Testis (tissue), 5 donors: ENCODE measurements at places on chromosomes 2 and 18.

DNA sequence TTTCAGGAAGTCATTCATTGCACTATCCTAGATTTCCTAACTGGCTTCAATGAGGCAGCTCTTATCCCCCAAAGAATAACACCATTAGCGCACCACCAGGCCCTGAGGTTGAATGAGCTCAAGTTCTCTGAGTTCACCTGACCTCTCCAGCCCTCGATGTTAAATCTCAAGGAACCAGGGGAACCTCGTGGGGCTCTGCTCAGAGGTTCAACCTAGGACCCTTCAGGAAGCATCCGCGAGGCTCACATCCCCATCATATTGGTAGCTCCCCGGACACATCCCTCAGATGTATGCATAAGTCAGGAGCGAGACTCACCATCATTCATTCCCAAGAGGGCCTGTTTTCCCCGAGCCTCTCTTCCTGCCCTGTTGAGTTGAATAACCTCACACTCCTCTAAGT, 145.6 kb upstream of the KLHL29 start:
- no peak for DNase-seq

DNA sequence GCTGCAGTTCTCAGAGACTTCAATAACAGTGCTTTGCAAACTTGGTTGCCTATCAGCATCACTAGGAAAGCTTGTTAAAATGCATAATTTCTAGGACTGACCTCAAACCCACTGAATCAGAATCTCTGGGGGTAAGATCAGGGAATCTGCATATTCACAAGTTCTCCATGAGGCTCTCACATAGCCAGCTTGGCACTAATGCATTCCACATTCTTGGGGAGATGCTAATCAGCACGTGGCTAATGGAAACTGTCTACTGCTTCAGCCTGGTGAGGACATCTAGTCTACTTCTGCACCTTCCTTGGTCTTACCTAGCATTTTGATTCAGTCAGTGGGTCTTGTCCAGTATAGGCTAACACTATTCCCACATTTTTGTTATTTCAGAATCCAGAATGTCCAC, 56.3 kb downstream of the RBKS start:
- DNase-seq = no peak

DNA sequence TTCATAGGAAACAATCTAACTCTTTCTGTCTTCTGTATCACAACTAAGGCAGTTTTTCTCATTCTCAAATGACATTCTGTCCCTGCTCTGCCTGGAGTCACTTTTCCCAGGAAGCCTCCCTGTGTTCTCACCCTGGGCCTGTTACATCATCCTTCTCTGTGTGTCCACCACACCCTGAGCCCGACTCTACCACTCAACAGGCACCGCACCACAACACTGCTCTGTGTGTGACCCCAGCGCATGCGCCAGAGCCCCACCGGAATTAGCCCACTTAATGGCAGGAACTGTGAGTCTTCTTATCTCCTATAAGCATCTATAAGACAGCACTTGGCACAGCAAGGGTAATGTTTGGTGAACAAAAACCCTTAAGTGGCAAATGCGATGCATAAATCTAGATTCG, 32.3 kb downstream of the TGFBRAP1 start:
- no peak for DNase-seq

GRCh38 chr2:241432824-241433448, 75.4 kb downstream of the STK25 start:
- no peak for DNase-seq

- DNase-seq = no peak
These were observed 108.2 kb downstream of the ZNF516 start for GRCh38 chr18:76386886-76387285.

GRCh38 chr2:132470746-132471145, 54.1 kb downstream of the GPR39 start:
- no peak for DNase-seq

DNA sequence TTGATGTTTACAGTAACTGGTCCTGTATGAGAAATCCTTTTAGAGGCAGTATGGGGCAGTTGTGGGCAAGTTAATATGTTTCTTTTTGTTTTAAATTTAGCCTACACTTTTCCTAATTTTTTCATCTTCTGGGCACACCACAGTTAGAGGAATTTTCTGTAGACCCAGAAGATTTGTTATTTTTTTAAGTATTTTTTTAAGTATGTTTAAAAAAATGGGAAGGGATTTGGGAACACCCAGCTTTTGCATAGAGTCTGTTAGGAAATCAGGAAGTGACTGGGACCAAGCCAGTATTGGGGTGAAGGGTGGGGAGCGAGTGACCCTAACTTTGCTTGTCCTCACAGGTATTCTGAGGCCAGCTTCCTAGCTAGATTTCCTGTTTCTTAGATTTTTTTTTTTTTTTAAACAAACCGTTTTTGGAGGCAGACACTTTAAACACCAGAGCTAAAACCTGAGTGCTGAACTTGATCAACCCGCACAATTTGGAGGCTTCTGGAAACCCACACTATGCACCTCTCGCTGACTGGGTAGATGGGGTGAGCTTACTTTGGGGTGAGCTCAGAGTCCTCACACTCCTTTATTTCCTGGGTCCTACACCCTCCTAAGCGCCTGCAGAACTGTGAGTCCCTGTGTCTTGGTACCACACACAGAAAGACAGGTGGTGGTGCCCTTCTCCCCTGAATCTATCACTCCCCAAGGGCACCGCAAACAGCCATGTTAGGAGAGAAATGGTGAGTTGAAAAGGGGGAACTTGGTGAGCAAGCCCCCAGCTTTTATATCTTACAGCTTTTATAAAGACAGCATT, 5.2 kb downstream of the GATA6 start:
- DNase-seq = peak; percentile 67

DNA sequence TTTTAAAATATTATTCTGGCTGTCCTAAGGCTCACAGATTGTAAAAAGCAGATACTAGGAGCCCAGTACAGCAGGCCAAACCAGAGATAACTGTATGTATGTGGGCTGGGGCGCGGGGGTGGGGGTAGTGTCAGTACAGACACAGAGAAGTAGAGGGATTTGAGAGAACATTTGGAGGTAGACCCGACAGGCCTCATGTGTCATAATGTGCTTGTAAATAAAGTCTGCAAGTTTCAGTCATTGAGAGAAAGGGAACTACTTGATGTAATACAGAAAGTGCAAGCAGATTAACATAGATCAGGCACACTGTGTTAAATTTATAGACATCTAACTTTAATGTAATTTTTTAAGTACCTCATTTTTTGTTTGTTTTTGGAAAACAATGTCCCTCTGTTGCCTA, 7.4 kb upstream of the POLI start:
- no peak for DNase-seq

DNA sequence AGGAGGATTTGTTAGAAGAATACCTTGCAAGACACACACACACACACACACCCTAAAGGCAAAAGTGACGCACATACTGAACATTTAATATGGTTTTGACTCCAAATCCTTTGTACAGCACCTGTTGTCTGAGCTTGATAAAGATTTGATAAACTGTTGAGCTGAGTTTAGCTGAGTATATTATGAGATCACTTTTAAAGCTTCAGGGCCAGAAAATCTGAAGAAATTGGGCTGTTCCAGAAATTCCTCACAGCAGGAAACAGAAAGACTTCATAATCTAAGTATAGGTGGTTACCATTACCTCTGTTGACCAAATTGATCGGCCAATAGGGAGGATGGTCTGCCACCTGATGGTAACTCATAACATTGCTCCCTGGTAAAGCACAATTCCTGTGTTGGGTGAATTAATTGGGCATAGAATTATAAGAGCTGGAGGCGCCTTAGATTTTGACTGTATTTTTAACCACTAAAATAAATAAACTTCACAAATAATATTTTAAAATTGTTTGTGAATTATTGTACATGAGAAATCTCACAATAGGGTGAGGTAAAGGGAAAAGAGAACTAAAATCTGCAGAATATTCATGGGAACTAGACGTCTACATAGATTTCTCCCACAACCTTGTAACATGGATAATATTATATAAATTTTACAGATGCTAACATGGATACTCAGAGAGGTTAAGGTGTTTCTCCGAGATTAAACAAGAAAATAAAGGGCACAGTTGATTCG, 21.8 kb upstream of the RPIA start:
- DNase-seq = no peak

- no peak for DNase-seq
These were observed 24.8 kb downstream of the SANBR start for GRCh38 chr2:61090386-61090921.

DNA sequence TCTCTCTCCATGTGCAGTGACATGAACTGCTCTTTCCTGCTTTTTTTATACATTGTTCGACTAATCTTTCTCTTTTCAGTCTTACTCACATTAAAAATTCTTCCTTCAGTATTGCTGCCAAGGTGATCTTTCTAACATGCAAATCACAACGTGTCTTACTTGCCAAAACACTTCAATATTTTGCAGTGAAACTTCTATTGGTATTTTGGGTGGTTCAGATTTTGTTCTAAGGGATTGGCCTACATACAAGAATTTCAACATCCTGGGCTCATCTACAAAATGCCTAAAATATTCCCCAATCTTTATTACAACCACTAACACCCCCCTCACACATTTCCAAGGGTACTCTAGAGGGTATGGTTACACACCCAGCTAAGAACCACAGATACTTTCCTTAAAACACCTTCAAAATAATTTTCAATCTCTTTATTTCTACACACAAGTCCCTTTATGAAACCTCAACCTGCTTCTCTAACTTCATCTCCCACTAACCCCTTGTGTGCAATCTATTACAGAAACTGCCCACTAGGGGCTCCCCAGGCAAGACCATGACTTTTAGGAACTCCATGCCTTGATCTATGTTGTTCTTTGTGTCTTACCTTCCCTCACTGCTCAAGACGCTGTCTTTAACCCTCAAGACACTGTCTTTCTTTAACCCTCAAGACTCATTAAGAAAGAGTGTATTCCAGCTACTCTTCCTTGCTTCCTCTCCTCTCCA, 50.9 kb downstream of the COL3A1 start:
- no peak for DNase-seq

- no peak for DNase-seq
These were observed 45.2 kb upstream of the IL1RL1 start for GRCh38 chr2:102266204-102266603.

- no peak for DNase-seq
These were observed 70.3 kb downstream of the ARL4C start for GRCh38 chr2:234426616-234427015.

DNA sequence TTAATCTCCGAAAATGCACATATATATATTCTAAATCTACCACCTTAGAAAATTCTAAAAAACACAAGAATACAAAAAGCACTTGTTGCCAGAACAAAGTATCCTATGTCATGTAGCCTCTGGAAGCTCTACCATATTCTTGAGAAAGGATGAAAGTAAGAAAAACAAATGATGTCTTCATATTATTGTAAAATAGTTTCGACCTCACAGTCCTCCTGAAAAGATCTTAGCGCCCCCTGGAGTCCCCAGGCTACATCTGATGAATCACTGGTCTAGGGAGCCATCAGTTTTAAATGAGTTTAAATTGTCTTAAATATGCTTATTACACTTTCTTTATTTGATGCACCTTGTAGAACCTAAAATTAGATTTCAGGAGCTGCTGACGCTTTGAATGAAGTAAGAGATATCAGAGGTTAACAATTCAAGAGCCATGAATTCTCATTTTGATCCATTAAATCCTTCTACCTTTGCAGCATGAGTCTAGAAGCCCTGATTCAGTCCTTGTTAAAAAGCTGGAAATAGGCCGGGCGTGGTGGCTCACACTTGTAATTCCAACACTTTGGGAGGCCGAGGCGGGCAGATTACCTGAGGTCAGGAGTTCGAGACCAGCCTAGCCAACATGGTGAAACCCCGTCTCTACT, 138.8 kb downstream of the MCFD2 start:
- DNase-seq = peak; percentile 68

- no peak for DNase-seq
These were observed 1.7 kb upstream of the HOXD12 start for GRCh38 chr2:176097820-176098365.

DNA sequence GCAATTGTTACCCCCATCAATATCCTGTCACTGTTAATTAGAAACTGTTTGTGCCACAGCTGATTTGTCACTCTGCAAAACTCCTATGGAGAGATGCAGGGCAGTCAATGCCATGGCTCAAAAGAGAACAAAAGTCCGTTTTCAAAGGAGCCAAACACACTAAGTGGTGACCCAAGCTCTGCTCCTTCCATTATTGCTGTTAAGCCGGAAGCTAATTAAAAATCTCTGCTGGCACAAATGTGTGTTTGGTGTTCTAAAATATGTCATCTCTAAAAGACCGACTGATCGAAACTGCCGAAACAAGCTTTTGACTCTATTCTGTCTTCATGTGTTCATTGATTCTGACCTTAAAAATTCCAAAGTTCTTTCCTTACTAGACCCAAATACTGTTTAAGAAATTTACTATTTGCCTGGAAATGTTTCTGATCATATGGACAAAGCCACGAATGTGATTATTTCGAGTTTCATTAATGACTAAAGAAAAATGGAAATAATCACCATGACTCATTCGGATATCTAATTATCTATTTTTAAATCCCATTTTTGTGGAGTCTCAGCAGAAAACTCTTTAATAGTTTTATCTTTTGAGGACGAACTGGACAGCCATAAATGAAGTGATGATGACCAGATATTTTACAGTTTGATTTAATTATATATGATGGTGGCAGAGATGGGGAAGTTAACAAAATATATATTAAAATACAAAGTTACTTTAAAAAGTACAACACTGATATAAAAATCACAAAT, 287.6 kb downstream of the SOCS6 start:
- no peak for DNase-seq

GRCh38 chr2:239881561-239882320, 143.4 kb downstream of the NDUFA10 start:
- peak; percentile 14 for DNase-seq

GRCh38 chr2:177331466-177331997, 61.0 kb upstream of the AGPS start:
- no peak for DNase-seq

DNA sequence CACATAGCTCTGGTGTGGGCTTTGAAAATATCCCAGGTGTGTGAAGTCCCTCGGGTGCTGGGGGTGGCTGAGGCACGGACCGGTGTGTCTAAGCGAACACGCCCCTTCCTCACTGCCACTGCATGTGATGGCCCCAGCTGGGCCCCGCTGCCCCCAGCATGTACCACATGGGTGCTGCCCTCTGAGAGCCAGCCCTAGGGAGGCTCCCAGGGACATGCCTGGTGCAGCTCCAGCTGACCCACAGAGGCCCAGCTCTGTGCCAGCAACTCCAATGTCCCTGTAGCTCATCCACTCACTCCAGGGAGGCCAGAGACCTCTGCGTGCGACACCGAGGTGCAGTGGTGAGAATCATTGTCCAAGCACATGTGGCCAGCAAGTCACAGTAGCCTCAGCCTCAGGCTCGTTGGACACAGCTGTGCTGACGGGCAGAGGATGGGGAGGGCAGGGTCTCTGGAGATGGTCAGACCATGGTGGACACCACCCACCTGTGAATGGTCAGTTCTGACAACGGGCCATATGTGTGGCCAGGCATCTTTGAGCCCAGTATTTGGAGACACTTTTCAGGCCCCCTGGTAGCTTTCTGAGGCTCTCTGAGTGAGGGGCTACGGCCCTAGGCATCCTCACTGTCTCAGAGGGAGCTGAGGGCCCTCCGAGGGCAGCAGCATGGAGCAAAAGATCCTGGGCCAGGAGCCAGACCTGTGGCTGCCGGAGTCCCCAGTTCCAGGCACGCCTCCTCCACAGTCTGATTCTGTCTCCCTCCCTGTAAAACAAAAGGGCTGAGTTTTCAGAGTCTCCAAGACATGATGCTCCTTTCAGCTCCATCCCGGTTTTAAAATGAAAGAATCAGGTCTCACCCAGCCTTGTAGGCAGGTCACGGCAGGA, 220.7 kb downstream of the NDUFA10 start:
- peak; percentile 3 for DNase-seq
